ENCODE measurements at places on chromosomes 6 and 20.

DNA sequence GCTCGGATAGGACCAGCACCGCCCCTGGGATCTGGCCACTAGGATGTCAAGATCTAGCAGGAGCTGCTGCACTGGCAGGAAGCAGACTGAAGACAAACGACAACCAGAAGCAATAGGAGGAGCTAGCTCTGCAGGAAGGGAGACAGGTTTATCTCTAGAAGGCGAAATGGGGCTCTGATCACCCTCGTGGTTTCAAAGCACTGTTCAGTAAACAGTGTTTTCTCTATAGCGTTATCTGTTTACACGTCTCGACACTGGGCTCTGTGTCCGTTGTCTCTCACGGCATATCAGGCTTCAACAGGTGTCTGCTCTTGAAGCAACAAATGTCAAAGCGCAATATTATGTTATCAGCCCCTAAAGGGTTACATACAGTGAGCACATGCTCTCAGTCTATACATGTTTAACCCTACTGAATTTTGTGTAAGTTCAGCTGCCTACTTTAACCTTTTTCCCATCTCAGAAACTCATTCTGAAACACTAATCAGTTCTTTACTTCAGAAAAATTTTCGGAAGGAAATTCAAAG, 23.8 kb downstream of the TMEM14B start:
- DNase-seq: no peak

DNA sequence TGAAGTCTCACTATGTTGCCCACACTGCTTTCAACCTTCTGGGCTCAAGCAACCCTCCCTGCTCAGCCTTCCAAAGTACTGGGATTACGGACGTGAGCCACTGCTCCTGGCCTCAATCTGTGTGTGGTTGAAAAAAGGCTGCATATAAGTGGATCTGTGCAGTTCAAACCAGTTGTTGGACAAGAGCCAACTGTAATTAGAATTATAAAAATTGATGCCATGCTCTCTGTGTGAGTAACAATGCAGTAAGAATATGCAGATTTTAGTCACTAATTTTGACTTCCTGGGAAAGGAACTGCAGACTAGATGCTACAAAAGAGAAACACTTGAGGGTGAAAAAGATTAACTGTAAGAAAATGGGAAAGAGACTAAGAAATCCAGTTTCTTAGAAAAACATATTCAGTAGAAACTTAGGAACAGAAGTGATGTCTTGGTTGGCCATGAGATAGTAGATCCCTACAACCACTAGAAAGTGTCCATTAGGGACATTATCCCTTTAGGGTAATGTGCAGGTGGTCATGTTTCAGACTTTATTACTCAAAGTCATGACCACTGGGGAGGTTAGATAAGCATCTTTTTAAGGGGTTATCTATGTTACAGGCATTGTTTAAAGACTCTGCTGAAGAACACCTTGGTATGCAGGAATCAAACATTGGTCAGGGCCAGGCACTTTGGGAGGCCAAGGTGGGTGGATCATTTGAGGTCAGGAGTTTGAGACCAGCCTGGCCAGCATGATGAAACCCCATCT, 26.3 kb downstream of the ITCH start:
- no peak for DNase-seq

- no peak for DNase-seq
Observed at GRCh38 chr6:164023535-164023934, 609.0 kb downstream of the QKI start.

DNA sequence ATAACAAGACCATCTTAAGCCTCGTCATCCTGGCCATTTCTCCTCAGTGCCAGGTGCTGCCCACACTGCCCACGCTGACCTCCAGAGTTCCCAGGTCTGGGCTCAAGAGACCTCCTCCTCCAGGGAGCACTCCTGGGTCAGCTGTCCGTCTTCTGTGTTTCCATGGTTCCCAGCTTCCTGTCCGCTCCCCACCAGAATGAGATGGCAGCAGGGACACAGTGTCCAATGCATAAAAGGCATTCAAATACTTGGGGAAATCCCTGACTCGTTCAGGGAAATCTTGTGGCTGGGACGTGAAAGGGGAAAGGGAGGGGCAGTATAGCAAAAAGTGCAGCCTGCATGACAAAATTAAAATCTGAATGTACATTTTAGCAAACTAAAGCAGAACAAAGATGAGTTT, 54.3 kb downstream of the SLC23A2 start:
- DNase-seq: no peak

GRCh38 chr6:41413250-41413649, 77.8 kb downstream of the NCR2 start:
- DNase-seq: no peak

GRCh38 chr20:57468523-57469417, 56.2 kb downstream of the CTCFL start:
- DNase-seq: no peak

DNA sequence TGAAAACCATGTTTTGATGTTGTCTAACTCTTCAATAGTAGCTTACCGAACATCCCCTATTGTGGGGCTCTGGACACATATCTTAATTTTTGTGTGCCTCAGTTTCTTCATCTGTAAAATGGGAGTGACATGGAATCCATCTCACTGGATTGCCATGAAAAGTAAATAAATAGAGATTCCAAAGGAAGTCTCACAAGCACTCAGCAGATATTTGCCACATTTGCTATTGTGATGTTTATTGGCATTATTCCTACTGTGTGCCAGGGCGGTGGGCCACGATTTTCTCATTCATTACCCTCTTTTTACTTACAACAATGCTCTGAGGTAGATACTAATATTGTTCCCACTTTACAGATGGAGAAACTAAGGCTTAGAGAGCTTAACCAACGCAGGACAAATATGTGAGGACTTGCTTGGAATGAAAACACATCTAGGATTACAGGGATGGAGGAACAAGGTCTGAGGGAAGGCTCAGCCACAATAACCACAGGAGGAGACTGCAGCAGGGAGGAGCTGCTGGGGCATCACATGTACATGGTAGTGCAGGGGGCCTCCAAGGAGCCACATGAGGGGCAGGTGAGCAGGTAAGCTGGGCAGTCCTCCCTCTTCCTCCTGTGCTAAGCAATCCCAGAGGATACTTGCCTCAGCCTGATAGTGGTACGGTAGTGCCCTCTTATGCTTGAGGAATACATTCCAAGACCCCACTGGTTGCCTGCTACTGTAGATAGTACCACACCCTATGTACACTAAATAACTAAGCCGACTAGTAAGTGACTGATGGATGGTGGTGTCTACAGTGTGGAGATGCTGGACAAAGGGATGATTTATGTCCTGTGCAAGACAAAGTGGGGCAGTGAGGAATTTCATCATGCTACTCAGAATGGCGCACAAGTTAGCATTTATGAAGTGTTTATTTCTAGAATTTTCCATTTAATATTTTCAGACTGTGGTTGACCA, 176.9 kb downstream of the FOXA2 start:
- no peak for DNase-seq

GRCh38 chr6:130557481-130558112, 191.8 kb downstream of the TMEM200A start:
- DNase-seq: no peak

GRCh38 chr6:43687437-43688347, at the start of gene MRPS18A:
TSS of gene MRPS18A (minus strand) at chr6:43687791. CDS start at chr6:43687779, 12 bp downstream.
- DNase-seq: peak; percentile 41

- no peak for DNase-seq
Observed at GRCh38 chr6:74519163-74519562, 686.7 kb downstream of the COL12A1 start.

DNA sequence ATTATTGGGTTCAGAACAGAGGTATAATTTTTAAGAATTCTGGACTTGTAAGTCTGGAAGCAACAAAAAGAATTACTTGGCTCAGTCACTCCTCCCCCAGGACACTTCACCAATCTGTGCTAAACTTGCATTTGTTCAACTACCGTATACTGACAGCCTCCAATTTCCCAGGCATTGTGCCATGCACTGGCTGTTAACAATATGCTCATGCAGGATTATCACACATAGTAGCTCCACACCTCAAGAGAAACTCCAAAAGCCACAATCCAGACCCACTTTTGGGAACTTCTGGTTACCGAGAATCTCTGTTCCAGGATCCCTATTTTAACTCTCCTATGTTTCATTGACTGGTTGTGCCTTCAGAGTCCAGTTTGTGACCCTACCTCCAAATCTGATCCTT, 7.7 kb downstream of the ADGRF1 start:
- no peak for DNase-seq

GRCh38 chr6:140174524-140174923, 800.1 kb upstream of the CITED2 start:
- no peak for DNase-seq

- DNase-seq: no peak
Observed at GRCh38 chr6:153727885-153728284, 311.2 kb upstream of the OPRM1 start.
